ENCODE measurements at places on chromosomes 6 and 20.

DNA sequence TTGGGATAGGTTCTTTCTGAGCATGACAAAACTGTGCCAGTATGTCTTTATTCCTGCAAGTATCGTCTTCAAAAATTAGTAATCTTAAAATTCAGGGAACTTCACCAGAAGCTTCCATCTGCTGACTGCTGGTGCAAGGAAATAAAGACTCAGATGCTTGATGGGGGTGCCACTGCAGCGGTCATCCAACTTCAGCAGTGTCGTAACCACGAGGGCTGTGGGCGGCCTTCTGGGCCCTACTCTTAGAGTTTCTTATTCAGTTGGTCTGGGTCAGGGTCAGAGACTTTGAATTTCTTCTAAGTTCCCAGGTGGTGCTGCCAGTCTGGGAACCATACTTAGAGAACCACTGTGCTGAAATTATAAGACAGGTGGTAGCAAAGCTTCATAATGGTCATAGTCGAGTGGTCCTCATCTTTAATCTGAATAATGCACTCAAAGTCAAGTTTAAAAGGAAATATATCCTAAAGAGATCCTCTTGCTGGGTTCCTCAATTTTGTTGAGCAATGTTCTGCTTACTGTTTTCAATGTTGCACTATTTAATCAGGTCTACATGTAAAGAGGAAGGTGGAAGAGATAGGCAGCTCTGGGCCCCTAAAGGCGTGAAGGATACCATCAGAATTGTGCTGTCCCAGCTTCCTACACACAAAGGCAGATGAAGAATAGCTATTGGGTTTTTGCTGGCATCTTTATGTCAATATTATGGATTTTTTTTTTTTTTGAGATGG lies 165.4 kb upstream of the GMDS start:
- no peak for DNase-seq

DNA sequence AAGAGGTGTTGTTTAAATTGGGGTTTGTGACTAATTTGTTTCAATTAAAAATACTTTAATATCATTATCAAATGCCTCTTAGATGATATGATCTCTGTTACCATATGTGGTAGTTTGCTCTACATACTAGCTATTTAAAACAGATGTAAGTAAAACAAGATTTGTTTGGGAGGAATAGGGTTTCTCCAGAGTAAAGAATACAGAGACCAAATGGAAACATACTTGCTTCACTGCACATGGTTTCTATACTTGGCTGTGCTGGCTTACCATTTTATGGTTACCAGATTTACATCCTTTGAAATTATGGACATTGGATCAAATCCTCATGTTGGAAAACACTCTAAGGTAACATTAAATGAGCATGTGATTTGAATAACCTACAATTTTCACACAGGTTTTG lies 588.3 kb downstream of the CD109 start:
- no peak for DNase-seq

GRCh38 chr6:32936239-32937152 lies 4.3 kb downstream of the HLA-DMB start:
- no peak for DNase-seq

DNA sequence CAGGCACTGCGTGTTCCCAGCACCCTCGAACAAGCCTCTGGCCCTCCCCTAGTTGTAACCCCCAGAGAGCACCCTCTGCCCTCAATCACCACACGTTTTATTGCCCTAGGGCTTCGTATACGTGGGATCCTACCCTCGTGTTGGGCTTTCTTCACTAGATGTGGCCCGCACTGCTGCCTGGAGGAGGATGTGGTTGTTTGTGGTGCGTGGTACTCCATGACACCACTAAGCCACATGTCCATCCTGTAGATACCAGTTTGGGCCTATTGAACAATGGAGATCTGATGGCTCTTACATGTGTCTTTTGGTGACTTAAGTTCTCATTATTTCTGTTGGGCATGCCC lies 17.0 kb downstream of the SLC2A4RG start:
- no peak for DNase-seq

- no peak for DNase-seq
Measured at GRCh38 chr20:13255356-13255755, 34.3 kb downstream of the ISM1 start.

GRCh38 chr6:153207617-153208016 lies 76.5 kb upstream of the RGS17 start:
- no peak for DNase-seq

DNA sequence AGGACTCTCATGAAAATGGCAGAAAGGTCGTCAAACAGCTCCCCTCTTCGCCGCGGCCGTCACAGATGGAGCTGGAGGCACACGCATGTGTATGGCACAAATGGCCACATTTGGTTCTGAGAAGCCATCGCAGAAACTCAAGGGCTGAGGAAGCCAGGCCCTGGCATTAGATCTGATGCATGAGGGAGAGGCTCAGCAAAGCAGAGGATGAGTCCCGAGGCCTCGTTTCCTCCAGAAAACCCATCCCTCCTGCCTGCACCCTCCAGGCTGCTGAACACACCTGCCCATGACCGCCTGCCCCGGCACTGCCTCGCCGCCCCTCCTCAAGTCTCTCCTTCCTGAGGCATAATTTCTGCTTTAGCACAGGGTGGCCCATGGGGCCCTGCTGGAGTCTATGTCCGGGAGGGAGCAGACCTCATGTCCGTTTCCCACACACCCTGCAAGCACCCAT lies 240.3 kb downstream of the DLL1 start:
- no peak for DNase-seq

GRCh38 chr20:38152175-38152620 lies 12.9 kb downstream of the TGM2 start:
- DNase-seq: peak; percentile 59

DNA sequence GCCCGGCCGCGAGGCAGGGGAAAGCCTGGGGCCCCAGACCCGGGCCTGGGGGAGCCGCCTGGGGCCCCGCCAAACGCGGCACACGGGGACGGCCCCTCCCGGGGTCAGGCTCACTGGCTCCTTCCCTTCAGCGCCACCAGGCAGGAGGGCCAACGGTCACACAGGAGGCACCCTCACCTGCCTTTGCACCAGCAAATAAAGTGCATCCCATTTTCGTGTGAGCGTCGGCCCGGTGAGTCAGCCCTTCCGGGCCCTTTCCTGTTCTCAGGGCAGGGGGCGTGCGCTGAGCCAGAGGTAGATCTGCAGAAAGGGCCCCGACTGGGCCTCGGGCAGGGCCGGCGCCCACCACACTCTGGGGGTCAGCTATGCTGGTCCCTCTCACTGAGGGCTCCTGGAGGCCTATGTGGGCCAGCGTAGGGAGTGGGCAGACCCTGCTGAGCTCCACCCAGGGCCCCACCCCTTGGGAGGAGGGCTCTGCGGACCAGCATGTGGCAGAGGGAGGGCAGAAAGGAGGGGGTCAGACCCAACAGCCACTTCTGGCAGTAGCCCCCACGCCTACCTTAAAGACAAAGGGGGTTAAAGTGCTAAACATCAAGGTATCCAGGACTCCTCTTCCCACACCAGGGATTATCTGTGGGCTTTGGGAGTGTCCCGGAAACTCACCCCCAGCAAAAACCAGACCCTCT lies 931 bp upstream of the UCKL1 start:
- DNase-seq: peak; percentile 23

DNA sequence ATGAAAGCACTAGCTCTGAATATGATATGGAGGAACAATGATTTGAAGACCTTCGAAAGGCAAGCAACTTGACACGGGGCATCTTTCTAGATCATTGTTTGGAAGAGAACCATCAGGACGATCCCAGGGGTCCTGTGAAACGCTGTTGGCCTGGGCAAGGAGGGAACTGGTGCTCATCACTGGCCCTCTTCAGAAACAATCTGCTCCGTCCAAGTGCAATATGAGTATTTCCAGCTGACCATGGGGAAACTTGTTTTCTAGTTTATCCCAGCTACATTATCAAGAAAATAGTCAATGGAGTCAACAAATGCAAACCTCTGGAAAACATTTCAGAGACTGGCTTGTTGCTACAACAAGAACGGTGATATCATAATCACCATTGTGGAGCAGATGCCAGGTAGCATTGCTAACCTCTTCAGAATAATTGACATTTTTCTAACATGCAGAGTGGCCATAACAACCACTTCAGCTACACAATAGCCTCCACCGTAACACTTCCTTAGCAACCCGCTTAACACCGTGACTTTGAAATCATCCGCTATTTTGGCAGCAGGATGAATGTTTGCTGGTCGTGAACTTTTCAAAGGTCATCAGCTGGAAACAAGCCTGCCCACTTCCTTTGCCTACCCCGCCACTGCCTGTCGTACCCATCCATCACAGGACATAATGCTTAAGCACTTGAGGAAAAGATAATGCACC lies 112.0 kb upstream of the PDE10A start:
- no peak for DNase-seq

- DNase-seq: no peak
Measured at GRCh38 chr6:74458536-74458935, 747.3 kb downstream of the COL12A1 start.

- no peak for DNase-seq
Measured at GRCh38 chr6:50966986-50967385, 148.3 kb downstream of the TFAP2B start.

DNA sequence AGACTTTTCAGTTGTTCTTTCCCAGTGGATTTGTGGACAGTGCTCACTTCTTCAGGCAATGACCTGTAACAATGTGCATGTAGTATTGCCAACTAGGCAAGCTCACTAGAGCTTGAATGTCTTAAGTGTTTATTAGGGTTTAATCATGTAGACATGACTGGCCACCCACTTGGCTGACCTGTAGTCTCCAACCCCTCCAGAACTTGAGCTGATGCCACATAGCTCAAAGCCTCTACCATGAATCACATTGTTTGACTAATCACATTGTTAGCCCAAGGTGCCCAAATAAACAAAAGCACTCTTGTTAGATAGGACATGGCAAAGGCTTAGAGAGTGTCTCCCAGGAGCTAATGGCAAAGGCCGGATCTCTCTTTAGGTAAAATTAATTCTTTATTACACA lies 272.7 kb downstream of the GRIK2 start:
- DNase-seq: peak; percentile 35

DNA sequence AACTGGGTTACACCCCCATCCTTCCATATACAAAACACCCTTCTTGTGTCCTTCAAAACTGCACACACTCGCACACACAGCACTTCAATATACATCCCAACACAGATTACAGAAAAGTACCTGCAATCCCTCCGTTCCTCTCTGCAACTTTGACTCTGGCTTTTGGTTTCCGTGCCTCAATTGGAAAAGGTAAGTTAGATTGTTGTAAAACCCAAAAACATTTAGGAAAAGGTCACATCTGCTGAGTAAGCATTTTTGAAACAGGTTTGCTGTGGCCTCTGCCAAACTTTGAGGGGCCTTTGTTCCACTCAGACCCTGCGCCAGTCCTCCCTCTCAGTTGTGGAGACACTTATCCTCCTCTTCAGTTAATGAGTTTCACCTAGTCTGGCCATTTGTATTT lies 4.2 kb downstream of the NKX2-4 start:
- no peak for DNase-seq
